ENCODE measurements at places on chromosomes 16 and 17.

GRCh38 chr17:43822570-43823190 is 10.3 kb downstream of the MPP3 start:
- DNase-seq: no peak

- no peak for DNase-seq
These were observed 68.3 kb upstream of the TANC2 start for GRCh38 chr17:62897706-62898105.

DNA sequence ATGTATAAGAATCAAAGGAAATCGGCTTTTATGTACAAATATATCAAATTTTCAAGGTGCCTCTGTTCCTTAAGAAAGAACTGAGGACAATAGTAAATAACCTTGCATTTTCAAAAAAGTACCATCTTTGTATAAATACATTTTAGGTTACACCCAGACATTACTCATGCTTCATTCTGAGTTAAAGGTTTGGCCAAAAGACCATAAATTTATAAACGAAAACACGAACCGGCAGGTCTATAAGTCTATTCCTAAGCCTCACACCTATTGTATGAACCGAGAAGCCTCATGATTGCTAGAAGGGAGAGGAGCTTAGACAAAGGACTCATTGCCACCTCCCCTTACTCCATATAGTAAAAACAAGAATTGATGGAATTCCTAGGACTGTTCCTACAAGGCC is 94.6 kb upstream of the PSMD7 start:
- DNase-seq: no peak

- no peak for DNase-seq
These were observed 13.6 kb upstream of the TNS4 start for GRCh38 chr17:40515011-40515410.

DNA sequence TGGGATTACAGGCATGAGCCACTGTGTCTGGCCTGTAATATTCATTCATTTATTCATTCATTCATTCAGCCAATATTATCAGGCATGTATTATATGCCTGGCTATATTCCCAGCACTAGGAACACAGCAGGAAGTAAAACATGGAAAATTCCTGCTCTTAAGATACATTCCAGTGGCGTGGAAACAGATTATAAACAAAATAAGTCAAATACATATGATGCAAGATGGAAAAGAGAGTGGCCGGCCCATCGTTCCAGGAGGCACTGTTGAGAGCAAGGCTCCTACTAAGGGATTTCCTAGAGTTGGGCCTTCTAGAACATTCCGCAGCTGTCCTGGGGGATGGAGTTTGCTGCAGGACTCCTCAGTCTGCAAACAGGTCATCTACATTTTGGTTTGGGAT is 17.7 kb downstream of the ADCY9 start:
- no peak for DNase-seq

GRCh38 chr16:14658063-14658462 is 25.3 kb downstream of the BFAR start:
- DNase-seq: no peak

DNA sequence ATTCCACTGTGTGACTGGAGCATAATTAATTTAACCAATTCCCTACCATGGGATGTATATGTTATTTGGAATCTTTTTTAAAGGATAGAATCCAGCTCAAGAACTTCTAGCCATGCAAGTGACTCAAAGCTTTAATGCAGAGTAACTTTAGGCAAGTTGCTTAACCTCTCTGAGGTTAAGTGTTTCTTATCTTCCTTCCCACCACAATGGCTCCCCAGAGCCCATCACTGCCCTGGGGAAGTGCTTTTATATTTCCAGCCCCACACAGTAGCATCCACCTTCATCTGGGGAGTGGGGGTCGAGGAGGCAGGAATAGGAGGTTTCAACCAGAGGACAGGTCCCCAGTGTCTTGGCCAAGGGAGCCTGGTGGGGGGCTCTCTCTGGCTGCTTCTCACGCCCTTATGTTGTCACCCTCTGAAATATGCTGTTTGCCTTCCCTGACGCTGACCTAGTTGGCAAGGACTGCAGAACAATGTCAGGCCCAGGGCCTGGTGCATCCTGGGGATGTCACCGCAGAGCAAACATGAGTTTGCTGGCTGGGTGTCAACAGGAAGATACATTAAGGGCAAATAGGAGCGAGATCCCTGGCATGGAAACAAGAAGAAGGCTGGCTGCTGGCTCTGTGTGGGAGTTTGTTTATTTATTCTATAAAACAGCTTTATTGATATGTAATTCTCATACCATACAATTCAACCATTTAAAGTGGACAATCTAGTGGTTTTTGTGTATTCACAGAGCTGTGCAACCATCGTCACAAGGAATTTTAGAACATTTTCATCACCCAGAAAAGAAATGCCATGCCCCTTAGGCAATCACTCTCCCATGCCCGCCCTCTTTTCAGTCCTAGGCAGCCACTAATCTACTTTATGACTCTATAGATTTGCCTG is 46.6 kb upstream of the WSB1 start:
- DNase-seq: no peak

- DNase-seq: no peak
These were observed 1.6 kb downstream of the TBC1D10B start for GRCh38 chr16:30368792-30369090.

Measured in stimulated activated CD8-positive, alpha-beta memory T cell treated with anti-CD3 and anti-CD28 coated beads, Interleukin-4, amount 100 ng/mL, for 1 hour (primary cell).